ENCODE measurements at places on chromosomes 1 and 21.

DNA sequence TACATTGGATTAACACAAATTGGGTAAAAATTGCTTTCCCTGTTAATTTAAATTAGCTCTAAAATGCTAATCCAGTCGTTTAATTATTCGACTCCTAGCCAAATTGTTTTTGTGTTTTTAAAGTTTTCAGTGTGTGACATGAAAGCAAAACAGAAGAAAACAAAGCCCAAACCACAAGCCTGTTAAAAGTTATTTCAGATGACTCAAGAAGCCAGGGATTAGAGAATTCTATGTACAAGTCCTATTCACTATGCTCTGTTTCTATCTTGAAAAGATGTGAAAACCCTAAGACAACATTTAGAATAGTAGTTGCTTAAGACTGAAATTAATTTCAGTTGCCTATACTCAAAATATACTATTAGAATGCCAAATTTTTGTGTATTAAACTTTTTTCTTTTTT, 294.8 kb upstream of the ADAMTS5 start:
- no peak for DNase-seq

- no peak for DNase-seq
Observed at GRCh38 chr1:22255341-22256212, 112.7 kb upstream of the WNT4 start.

GRCh38 chr1:44645476-44646244, 28.6 kb downstream of the TMEM53 start:
- no peak for DNase-seq

- DNase-seq = no peak
Observed at GRCh38 chr1:23216771-23217420, 406 bp downstream of the HTR1D start.

GRCh38 chr1:203442821-203443220, 32.8 kb upstream of the PRELP start:
- no peak for DNase-seq

- DNase-seq = no peak
Observed at GRCh38 chr21:41187537-41188025, 19.6 kb downstream of the BACE2 start.

DNA sequence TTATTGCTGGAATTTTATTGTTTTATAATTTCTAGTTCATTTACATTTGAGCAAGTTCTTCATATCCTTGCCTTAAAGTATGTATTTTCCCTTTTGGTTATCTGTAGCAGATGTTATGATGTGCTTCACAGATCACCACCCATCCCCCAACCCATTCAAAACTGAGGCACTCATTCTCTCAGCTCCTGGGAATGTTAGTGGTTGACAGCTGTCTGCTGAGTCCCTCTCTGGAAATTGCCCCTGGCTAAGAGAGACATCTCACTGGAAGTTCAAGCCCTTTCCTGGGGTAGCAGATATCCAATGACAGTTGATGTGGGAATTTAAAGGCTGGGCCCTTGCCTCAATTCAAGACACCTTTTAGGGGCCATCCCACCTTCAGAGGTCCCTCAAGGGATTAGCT, 4.3 kb upstream of the DPYD start:
- DNase-seq = no peak

DNA sequence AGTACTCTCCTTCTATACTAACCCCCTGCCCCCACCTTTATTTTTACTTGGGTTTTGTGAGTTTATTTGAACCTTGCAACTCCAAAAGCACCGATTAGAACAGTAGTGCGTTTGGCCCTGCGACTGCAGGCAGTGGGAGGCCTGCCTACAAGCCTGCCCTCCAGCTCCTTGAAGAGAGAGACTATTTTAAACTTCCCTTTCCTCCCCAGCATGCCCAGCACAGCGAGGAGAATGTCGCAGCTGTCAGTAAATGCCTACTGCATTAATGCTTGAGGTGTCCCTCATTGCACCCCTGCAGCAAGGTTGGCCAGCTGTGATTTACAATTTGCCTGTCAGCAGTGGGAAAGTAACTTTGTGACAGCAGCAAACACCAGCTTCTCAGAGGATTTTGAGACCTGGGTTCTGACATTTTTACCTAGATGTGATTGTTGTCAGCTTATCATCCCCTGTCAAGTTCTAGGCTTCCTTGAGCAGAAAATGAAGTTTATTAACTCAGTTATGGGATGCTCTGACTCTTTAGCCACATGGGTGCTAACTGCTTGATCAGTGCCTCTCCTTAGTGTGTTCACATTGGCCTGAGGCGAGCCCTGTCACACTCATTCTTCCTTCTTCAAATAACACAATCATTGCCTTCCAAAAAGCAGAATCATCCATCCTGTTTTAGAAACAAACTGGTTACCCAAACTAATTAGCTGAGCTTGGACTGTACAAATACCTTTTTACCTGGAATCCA, 170.6 kb downstream of the PDE4B start:
- no peak for DNase-seq

DNA sequence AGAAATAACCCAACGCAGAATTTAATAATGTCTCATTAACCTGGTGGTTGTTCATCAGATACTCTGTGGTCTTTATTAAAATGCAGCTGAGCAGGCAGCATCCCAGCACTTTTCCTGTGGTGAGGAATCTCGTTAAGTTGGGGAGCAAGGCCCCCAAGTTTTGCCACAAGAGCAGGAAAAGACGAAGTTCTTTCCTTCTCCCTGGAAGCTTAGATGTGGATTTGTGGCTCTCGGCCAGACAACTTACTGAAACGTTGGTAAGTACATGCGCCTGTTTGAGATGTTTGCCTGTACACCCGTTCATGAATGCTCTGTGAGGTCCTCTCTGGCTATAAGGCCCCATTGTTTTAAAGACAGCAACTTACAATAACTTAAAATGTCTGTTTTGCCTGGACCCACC, 34.3 kb upstream of the PDE9A start:
- no peak for DNase-seq

GRCh38 chr1:173562813-173563212, 40.1 kb downstream of the SLC9C2 start:
- no peak for DNase-seq

DNA sequence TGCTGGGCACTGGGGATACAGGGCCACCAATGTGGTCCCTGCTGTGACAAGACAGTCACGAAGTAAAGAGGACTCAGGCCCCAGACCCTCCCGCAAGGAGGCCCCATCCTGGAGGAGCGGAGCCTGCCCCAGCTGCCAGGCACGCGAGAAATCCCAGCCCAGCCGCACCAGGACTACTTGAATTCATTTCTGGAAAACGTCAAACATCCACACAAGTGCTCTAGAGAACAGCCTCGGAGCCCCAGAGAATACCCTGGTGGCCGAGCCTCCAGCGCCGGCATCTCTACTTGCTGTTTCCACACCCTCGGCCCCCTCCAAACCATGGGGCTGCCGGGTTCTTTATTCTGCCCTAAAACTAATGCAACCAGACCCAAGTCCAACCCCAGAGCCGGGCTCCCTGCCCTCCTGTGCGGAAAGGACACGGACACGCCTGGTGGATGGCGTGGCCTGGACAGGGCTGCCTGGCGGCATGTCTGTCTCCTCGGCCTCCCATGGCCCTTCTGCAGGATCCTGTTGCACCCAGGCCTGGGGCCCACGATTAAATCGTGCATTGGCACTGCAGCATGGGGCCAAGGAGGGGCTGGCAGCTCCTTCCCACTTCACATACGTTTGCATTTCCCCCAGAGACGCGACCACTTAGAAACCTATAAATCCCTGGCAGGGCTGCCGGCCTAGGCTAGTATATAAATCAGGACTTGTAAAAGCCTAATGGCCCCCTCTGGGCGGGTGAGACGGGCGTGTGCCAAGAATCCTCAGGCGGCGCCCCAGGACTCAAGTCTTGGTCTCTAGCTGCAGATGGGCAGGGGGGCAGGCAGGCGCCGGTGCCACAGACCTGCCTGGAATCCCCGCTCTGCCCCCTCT, 41.2 kb downstream of the DMRTB1 start:
- DNase-seq = no peak

DNA sequence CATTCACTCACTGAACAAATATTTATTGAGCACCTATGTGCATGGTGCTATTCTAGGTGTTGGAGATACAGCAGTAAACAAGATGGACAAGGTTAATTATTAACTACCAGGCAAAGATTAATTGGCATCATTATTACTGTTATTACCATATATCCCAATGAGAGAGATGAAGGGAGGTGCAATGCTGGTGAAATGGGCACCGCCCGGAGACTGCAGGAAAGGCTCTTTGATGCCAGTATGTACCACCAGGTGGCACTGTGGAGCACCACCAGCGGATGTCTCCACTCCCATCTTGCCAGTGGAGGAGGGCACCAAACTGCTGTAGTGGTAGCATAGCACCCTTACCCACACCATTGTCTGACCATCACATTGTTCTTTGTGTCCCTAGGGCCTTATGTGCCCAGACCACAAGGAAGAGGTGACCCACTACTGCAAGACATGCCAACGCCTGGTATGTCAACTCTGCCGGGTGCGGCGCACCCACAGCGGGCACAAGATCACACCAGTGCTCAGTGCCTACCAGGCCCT, 3.0 kb downstream of the TRIM46 start:
- peak; percentile 86 for DNase-seq

GRCh38 chr1:65812065-65812464, 19.4 kb downstream of the PDE4B start:
- DNase-seq = peak; percentile 5

GRCh38 chr1:228902781-228903433, 167.6 kb downstream of the RHOU start:
- DNase-seq = no peak

DNA sequence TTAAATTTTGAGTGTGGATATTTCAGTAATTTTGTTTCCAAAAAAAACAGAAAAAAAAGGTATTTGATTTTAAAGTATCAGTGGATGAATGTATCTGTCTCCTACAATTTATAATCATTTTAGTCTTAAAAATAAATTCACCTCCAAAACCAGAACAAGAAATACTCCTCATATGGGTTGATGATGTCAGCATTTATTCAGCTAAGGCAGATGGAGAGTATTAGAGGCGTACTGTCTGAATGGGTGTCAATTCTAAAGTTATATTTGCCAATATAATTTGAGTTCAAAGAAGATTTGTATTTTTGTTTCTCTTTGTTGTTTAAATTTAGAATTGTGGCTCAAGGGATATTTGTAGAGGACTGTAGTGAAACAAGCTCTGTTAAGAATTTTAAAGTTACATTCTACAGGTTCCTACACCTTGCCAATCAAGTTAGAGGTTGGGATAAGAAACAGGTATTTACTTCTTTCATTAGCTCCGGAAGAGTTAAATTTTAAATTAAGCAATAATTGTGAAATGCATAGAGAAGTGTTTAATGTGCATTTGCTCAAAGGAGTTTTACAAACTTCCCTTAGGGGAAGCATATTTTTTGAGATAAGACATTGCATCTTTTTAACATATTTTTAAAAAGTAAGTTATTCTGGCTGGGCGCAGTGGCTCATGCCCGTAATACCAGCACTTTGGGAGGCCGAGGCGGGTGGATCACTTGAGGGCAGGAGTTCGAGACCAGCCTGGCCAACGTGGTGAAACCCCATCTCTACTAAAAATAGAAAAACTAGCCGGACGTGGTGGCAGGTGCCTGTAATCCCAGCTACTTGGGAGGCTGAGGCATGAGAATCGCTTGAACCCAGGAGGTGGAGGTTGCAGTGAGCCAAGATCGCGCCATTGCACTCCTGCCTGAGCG, 1.2 kb downstream of the PLA2G4A start:
- no peak for DNase-seq

- peak; percentile 31 for DNase-seq
Observed at GRCh38 chr1:183416850-183417771, 1.1 kb downstream of the NMNAT2 start.

GRCh38 chr1:108897865-108898720, 21.3 kb downstream of the GPSM2 start:
- peak; percentile 8 for DNase-seq

GRCh38 chr1:24470592-24470991, 32.0 kb upstream of the RCAN3 start:
- no peak for DNase-seq

DNA sequence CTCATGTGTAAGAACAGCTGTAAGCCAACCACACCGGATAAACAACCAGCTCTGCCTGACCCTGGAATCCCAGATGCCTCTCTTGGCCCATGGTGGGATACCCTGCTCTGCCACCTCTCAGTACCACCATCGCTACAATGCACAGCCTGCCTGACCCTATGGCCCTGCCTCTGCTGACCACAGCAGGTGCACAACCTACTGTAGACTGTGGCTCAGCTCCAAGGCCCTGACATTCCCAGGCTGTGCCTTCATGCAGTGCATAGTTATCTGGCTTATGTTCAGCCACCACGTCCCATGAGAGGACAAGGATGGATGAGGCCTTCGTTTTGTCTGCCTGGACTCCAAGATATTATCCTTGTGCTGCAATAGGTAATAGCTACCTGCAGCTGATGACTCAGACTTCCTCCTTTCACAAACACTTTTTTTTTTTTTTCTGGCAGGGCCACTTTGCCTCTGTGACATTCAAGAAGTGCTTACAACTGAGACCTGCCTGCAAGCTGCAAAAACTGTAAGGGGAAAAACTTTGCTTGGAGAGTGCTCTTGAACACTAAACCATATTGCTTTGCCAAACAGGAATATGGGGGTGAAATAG, 177.7 kb downstream of the URB2 start:
- no peak for DNase-seq

DNA sequence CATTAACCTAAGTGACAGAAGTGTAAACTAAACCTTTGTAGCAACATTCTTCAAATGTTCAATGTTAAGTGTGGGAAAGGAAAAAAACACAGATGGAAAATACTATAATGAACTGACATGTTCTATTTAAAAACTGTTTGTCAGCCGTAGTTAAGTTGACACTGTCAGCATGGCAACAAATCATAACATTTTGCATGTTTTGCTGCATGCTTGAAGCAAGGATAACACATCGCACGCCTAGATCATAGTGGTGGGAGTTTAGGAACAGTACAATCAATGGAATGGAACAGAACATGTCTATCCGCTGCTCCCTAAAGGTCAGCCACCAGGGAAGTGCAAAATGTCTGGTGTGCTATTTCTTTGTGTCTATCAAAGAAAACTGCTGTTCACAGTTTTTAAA, 62.5 kb upstream of the ESRRG start:
- no peak for DNase-seq

DNA sequence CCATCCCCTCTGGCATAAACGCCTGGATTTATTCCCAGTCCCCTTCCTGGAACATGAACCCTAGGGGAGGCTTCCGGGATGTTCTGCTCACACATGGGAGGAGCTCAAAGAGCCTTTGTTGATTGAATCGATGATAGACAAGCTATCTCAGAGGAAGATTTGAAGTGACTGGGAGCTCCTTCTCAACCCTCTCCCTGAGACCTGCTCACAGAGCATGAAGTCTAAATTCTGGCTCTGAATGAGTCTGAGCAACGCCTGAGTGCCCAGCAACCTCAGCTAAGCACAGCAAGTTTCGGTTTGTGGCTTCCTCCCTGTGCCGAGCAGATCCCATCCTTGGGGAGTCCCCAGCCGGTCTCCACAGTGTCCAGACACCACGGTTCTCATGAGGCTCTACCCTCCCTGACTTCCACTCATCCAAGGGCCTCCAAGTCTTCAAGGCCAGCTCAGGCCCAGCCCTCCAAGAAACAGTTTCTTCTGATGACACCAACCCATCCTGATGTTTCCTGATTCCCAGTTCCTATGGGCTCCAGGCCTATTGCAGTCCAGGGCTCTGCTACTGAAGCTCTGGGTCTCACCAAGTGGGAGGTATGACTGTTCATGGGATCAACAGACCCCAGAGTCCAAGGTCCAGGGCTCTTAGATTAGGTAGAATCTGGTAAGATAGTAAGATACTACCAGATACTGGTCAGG, 190.8 kb downstream of the DYRK1A start:
- DNase-seq = no peak

Measured in CD4-positive, CD25-positive, alpha-beta regulatory T cell (primary cell).